ENCODE measurements at places on chromosomes 13 and 19.
A peak's percentile ranks its signal among the peaks of the same experiment; 100 is the strongest.

- DNase-seq: peak; percentile 11
Measured at GRCh38 chr13:28678809-28679208, 19.9 kb downstream of the POMP start.

- DNase-seq: no peak
Measured at GRCh38 chr19:33393286-33394005, 19.9 kb downstream of the CEBPG start.

GRCh38 chr19:58296104-58296503, 9.1 kb upstream of the ERVK3-1 start:
- DNase-seq: no peak

DNA sequence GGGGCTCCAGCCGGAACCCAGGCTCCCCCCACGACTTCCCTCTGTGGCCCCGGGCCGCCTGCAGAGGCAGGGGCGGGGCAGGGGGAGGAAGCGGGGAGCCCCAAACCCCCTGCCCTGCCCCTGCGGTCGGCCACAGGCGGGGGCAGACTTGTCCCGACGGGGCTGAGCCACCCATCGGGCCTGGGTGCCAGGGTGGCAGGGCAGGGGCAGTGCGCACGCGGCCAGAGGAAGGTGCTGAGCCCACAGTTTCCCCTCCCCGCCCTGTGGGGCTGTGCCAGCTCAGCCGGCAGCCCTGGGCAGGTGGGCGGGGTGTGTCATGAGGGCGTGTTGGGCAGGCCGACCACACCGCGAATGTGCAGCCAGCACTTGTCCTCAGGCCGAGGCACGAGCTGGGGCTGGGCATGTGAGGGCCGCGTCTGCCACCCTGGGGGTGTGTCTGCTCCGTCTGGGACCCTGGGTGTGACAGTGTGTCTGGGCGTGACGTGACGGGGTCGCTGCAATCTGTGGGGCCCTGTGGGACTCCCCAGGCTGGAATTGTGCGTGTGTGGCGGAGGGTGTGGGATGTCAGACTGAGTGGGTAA, 17.7 kb downstream of the CCDC97 start:
- peak; percentile 82 for DNase-seq

DNA sequence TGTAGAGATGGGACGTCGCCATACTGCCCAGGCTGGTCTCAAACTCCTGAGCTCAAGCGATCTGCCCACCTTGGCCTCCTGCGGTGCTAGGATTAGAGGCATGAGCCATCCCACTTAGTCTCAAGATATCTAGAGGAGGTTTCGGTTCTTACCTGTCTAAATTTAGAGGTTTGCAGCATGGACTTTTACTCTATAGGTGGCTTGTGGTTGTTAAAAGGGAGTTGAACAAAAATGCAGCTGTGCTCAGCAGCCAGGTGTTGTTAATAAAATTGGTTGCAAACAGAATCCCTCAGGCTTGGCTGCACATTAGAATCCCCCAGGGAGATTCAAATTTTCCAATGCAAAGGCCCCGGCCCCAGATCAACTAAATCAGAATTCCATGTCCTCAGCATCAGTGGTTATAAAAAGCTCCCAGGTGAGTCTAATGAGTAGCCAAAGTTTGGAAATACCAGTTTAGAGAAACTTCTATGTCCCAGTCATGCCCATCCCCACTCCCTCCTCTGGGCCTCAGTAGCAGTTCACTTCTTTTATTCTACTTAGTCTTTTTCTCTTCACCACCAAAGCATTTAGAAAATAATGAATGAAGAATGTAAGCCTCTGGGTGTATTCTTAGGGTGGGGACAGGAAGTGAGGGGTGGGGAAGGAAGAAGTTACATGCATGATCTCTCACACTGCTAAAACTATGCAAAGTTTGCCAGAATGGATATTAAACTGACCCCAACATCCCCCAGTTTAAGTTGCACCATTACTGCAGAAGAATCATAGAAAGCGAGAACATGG, 471.0 kb downstream of the COG6 start:
- DNase-seq: no peak

GRCh38 chr13:42377640-42378382, 105.9 kb downstream of the AKAP11 start:
- DNase-seq: no peak

- peak; percentile 100 for DNase-seq
Measured at GRCh38 chr19:54207983-54208783, 7.5 kb downstream of the RPS9 start.

- peak; percentile 82 for DNase-seq
Measured at GRCh38 chr13:30107521-30108136, 199.7 kb downstream of the KATNAL1 start.

- DNase-seq: no peak
Measured at GRCh38 chr19:22625266-22626035, 8.7 kb upstream of the ZNF492 start.

DNA sequence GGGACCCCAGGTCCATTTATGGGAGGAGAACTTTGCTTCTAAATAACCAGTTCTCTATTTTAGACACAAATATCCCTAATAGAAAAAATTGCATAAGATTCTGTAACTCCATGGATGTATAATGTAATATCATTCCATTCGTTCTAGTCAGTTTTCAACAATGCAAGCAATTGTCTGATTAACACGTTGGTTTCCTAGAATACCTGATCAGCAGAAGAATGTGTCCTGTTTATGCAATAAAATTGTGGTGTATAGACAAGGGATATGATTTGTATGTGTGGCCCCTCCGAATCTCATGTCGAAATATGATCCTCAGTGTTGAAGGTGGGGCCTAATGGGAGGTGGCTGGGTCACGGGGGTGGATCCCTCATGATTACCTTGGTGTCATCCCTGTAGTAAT, 62.1 kb downstream of the RUBCNL start:
- no peak for DNase-seq

GRCh38 chr13:66745307-66745706, 484.8 kb downstream of the PCDH9 start:
- no peak for DNase-seq

DNA sequence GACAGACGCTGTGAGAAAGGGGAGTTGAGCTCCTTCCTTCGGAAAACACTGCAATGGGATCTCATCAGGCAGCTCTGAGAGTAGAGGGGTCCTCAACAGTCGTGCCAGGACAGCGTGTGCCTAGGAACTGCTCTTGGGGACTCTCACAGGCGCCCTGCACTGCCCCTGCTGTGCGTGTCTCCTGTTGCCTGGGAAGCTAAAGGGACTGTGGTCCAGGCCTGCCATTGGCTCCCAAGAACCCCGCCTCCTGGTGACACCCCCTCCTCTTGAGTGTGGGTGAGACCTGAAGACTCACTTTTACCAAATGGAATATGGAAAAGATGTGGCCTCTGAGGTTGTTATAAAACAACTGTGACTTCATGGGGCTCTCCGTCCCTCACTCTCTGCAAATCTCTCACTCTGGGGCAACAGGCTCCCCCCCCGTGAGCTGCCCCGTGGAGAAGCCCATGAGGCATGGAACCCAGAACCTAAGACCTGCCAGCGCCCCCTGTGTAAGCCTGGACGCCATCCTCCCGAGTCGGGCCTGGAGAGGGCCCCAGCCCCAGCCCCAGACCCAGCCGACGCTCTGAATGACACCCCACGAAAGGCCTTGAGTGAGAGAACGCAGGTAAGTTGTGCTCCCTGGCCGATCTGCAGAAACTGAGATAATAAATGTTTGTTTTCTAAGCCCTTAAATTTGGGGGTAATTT, 302.7 kb downstream of the FGF9 start:
- no peak for DNase-seq

DNA sequence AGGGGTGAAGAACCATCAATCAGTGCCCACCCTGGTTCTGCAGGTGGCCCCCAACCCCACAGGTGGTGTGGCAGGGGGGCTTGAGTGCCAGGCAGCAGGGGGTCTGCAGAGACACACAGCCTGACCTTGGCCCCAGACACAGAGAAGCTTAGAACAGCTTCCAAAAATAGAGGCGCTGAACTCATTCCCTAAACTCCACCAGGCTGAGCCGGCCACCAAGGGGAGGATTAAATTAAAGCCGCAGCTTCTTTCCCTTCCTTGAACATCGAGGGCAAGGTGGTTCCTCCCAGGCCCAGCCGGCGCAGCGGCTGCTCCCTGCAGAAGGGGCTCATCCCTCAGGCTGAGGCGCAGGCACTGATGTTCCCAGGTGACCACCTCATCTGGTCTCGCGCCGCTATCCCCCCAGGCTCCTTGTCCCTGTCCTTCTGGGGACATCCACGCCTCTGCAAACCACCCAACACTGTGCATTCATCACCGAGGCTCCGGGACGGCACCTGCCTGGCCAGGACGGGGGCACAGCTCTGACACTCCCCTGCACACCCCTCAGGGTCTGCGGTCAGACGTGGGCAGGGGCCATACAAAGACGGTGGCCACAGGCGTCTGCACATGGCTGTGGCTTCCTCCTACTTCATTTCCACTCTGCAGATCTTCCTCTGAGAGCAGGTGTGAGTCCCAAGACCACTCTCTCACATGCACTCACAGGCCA, 30.9 kb downstream of the LAMP1 start:
- no peak for DNase-seq

DNA sequence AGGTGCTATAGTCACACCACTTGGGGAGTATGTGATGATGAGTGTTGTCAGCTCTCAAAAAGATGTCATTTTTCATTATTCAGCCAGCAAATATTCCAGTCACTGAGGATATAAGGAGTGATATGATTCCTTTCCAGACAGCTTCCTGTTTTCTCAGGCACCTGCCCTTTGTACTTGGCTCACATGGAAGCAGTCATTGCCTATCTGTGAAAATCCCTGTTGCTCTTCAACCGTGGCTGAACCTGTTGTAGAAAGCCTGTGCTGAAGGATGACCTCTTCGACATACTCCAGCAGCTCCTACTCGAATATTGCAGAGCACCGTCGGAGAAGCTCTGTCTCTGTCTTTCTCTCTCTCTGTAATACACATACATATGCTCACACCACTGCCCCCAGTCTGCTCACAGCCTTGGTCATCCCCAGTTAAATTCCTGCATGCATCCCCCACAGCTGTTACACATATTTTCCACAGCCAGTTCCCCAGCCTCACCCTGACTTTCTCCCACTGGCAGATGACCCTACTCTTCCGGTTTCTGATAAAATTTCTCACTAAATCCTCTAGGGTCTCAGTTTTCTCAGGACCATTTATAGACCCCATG, 204.2 kb upstream of the ARGLU1 start:
- DNase-seq: no peak

- no peak for DNase-seq
Measured at GRCh38 chr13:35448465-35448864, 28.0 kb downstream of the MAB21L1 start.

DNA sequence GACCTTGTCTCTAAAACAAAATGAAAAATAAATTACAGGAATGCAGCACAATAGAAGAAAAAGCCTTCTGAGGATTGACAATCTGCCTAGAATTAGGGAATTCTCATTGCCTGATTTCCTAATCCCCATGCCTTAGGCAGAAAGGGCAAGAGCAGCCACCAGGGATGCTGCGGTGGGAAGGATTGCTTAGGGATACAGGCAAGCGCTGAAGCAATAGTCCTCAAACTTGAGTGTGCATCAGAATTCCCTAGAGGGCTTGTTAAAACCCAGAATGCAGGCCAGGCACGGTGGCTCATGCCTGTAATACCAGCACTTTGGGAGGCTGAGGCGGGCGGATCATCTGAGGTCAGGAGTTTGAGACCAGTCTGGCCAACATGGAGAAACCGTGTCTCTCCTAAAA, 1.0 kb upstream of the OR7C2 start:
- no peak for DNase-seq

GRCh38 chr13:101811284-101811839, 358.9 kb downstream of the ITGBL1 start:
- DNase-seq: no peak

- DNase-seq: no peak
Measured at GRCh38 chr13:33723365-33723764, 94.6 kb upstream of the RFC3 start.

- no peak for DNase-seq
Measured at GRCh38 chr13:99985886-99986527, 4.4 kb downstream of the ZIC2 start.

- DNase-seq: no peak
Measured at GRCh38 chr13:40818926-40819325, 29.5 kb downstream of the SLC25A15 start.

DNA sequence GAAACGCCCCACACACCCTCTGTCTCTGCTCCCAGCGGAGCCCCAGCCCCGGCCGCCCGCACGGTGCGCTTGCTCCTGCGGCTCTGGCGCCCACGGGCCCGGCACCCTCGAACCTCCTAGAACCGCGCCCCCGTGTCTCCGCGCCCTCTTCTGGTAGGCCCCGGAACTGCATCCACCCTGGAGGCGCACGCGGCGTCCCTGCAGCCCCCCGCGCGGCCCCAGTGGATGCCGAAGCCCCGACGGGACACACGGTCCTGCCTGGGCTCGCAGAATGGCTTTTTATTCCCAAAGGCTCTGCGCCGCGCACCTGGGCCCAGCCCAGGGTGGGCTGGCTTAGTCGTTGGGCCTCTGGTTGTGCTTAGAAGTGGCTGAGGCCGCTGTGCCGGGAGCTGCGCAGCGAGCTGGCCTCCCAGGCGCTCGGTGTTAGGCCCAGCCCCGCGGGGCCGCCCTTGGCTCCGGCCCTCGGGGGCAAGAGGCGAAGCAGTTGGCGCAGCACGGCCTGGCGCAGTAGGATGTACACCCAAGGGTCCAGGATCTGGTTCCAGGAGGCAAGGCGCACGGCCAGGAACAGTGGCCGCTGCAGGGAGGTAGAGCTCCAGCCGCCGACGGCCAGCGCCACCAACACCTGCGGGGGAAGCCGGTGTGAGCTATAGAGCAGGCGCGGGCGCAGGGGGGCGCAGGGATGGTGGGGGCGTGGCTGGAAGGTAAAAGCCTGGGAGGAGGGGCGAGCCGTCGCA, 2.8 kb downstream of the PTGER1 start:
- DNase-seq: no peak

- DNase-seq: no peak
Measured at GRCh38 chr19:33679696-33680095, 57.9 kb downstream of the CHST8 start.

GRCh38 chr13:74087357-74087756, 46.8 kb downstream of the KLF12 start:
- DNase-seq: no peak

Data from AML-193 (cell line).